ENCODE measurements at places on chromosomes 7 and 10.

DNA sequence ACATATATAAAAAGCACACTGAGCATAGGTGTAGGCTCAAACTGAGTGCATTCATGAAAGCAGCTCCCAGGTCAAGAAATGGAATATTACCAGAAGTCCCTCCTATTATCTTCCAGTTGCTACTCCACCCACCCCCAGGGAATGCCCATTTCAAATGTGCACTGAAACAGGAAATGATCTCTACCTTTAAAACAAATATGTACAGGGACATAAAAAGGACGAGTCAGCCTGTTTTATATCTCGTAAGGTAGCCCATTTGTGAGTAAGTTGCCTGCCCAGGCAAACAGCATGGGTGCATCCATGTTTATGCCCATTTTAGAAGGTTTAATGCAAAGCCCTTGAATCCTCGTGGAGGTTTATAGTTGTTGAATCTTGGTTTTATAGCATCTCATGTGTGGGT is 10.4 kb downstream of the FFAR4 start:
- DNase-seq = no peak

DNA sequence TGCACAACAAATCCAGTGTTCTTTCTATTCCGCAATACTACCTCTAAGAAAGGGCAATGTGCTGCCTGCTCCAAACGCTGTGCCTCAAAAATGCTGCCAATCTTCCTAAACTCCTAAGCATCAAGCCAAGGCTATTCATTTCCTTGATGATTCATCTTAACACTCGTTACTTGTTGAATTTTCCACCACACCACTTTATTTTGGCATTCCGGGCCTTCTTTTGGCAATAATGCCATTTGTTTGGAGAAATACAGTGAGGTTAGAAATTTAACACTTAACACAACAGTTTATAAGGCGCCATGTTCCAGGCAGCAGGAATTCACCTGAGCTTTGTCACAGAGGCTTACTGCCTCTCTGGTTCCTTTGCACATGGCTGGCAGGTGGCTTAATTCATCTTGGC is 82.6 kb upstream of the ABCB5 start:
- no peak for DNase-seq

GRCh38 chr10:90847436-90847835 is 10.4 kb downstream of the HTR7 start:
- DNase-seq = peak; percentile 74

- DNase-seq = no peak
Observed at GRCh38 chr10:26714415-26715136, 17.1 kb downstream of the PDSS1 start.

DNA sequence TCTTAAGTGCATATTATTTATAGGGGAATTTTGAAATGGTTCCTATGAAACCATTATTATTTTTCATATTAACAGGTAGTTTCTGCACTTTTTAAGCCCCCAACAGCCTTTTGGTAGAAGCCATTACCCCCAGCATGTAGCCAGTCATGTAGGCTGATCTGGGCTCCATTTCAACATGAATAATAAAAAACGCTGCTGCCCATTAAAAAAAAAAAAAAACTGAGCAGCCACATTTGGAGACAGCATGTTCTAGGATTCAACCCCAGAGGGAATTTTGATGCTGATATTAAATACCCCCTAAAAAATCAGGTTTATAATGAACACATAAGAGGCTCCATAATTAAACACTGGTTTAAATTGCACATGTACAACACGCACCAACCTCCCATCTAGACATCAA is 181.3 kb downstream of the RTKN2 start:
- DNase-seq = no peak

- DNase-seq = no peak
Observed at GRCh38 chr10:49783645-49784044, 21.5 kb upstream of the OGDHL start.

DNA sequence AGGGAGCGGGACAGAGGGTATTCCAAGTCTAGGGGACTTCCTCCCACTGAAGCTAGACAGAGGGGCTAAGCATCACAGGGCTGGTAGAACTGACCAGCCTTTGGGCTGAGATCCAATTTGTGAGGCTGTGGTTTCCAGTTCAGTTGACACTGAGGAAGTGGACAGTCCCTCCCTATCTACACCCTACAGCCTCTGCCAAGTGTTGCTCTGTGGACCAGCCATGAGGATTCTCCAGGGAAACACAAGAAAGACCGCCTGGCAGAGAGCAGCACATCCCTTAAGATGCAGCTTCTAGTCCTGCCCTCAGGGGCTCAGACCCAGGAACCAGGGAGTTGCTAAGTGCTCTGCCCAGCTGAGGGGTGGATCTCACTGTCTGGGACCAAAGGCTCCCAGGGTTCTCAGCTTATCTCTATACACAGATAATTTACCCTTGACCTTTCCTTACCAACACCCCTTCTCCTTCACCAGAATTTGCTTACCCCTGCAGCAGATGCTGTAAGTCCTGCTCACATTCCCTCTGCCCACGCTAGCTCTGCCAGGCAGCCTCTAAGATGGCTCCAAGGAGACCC is 252.0 kb downstream of the SKIDA1 start:
- DNase-seq = no peak

- peak; percentile 61 for DNase-seq
Observed at GRCh38 chr10:88687853-88688467, 18.1 kb upstream of the LIPK start.

DNA sequence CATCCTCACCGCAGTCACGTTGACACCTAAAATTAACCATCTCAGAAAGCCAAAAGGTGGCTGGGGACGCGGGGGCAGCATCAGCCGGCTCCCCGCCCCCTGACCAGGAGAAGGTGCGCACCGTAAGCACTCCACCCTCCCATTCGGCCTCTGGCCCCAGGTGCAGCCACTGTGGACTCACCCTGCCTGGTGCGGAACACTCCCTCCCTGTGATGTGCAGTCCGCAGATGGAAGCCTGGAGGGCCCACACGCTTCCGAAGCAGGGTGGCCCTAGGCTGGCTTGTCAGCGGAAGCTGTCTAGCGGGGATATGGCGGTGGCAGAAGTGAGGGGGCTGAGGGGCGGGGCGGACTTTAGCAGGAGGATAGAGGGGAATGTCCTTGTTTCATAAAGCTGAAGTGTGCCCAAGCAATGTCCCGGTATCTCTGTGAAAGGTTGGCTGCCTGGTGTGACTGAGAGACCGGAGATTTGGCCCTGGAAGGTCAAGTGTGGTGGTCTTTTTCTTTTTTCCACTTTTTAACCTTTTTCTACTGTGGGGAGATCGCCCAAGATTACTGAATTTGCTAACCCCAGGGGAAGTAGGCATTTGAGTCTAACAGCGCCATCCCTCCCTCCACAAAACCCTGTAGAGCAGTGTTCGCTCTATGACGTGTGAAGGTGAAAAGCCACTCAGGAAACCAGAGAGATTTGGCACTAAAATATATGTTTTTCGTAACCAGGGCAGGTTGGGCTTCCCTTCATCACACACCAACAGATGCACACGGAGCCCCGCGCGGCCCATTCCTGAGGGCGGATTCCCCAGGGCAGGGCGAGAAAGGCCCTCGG is 74.7 kb downstream of the CXCL12 start:
- no peak for DNase-seq

- peak; percentile 64 for DNase-seq
Observed at GRCh38 chr7:128827248-128827958, 2.8 kb upstream of the FLNC start.

GRCh38 chr7:19016140-19016539 is 101.3 kb downstream of the TWIST1 start:
- peak; percentile 42 for DNase-seq

DNA sequence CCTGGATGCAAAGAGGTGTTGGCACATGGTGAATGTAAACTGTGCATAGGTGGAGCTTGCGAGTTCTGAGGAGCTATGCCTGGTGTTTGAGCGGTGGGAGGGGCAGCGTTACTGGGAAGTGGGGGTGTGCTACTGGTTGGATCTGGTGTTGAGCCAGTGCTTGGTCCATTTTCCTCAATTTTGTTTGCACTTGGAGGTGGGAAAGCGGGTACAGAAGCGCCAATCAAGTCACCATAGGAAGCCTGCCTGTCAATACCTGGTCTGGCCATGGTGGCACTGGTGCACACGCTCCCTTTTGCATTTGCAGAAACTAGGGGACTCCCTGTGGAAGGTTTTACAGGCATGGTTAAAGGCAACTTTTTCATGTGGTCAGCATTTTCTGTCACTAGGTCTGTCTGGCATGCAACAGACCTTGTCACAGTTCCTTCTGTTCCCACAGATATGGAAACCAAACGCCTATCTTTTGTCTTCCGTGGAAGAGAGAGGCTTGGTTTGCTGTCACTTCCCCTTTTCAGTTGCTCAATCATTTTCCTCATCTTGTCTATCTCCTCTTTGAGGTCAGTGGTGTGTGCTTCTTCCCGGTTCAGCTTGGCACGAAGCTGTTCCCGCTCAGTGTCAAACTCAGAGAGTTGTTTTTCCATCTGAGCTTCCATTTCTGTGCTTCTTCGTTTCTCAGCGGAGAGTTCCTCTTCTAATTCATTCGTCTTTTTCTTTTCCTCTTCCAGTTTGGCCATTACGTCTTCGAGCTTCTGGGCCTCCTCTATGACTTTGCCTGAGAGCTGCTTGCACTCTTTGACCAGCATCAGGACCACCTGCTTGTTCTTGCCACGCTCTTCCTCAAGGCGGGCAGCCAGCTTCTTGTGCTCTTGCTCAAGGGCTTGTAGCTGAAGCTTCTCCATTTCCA is 81.1 kb downstream of the CTTNBP2 start:
- no peak for DNase-seq

- DNase-seq = no peak
Observed at GRCh38 chr7:21773326-21773725, 172.4 kb downstream of the CDCA7L start.

DNA sequence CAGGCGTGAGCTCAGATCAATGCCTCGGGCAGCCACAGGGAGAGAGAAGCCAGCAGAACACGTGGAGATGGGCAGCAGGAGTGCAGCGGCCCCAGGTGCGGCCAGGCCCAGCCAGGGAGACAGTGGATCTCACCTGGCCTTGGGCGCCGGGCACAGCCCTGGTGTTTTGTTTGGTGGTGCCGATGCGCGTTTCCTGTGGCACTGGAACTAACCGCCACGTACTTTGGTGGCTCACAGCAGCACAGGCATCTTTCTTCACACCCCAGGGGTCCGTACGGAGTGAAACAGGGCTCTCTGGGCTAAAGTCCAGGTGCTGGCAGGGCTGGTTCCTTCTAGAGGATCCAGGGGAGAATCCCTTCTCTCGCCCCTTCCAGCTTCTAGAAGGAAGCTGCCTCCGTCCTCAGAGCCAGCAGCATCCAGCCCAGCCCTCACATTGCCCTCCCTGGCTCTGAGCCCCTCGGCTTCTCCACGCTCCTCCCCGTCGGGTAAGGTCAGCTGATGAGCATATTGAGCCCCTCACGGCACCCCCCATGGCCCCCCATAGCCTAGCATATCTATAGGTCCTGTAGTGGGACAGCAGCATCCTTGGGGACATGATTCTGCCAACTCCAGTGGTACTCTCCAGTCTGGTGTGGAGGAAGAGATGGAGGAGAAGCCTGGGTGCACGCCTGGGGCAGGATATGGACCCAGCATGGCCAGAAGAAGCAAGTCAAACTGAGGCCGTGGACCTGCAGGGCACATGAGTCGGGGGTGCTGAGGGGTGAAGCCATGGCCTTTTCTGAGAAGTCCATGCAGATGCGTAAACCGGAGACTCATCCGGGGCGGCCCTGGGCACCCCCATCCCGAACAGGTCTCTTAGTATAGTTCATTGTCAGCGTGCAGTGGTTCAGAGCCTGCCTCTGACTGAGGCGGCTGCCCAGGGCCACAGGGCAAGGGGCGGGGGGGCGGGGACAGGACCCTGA is 43.4 kb upstream of the PPP2R2D start:
- DNase-seq = no peak

DNA sequence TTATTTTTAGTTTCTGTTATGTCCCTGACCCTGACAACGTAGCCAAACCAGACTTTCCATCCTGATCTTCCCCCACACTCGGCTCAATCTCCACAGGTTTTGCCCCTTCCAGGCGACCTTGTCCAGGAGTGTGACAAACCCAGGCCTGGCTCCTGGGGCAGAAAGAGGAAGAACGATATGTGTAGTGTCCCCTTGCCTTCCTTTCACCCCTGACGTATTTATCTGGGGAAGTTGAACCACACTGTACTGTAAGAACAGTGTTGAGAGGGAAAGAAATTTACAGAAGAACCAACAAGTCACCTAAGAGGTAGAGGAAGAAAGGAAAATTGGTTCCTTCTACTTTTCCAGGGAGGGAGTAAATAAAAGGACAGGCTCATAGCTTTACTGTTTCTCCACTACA is 158.0 kb downstream of the VTI1A start:
- no peak for DNase-seq

DNA sequence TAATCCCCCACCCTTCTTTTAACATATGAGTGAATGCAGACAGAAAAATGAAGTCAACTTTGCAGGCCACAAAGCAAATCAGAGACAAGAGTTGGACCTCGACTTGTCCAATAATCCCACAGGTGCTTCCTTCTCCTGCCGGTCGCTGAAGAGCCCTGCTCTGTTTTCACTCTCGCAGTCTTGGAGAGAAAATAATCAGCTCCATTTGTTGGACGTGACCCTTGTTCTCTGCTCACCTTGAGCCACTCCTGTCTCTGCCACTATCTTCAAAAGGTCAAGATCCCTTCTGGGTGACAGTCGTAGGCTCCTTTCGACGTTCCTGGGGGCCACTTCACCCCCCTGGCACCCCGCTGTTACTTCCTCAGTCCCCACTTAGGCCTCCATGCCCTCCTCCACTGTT is 2.8 kb upstream of the KLF6 start:
- DNase-seq = no peak

- DNase-seq = peak; percentile 92
Observed at GRCh38 chr10:89029785-89030437, 39.3 kb downstream of the FAS start.

GRCh38 chr7:138705167-138705566 is 4.0 kb upstream of the SVOPL start:
- DNase-seq = no peak

DNA sequence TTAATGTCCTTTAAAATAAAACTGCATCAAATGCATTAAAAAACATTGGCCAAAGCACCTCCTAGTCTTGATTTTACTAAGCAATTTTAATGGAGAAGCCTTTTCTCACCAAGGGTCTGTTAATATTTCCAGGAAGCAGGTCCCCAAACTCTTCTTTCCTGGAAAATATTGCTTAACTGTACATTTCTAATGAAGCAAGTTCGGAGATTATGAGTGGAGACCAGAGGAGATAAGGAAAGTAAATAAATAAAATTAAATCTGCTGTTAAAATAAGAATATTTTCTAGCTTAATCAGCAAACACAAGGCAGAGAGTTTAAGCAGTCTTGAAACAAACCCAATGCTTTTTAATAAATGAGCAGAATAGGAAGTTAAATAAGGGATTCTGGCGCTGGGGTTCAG is 322.4 kb downstream of the PTEN start:
- DNase-seq = no peak

GRCh38 chr10:119371704-119372663 is 164.6 kb downstream of the GRK5 start:
- peak; percentile 43 for DNase-seq
